Bone marrow (tissue), 2 donors: ENCODE measurements at places on chromosomes 11 and 22.

DNA sequence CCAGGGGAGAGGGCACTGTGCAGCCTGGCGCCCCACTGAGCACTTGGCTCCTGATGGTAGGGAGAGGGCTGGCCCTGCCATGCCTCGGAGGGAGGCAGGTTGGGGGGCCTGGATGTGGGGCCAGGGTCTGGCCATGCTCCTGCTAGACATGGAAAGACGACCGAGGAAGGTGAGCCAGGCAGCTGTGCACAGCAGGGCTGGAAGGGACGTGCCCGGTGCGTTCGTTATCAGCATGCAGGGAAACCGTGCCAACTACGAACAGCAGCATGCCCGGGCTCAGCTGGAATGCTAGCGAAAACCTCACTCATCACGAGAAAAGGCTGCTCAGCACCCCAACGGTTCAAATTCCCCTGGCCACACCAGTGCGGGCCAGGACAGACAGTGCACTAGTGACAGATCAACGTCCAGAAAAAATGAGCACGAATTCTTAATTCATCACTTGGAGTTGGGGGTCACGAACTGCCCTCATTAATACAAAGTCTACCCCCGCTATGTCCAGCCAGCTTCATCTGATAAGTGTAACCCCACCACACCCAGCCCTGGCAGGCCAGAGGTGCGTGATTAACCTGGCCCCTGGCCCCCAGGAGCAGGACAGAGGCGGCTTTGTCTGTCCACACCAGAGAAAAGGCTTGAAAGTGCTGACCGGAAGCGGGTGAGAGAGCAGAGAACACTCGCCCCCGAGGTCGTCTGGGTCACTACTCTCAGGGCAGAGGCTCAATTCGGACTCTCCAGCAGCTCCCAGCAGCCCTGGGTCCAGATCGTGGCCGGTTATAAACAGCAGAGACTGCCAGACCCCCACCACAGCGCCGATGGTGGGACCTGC lies 84.2 kb downstream of the CELSR1 start:
- no peak for DNase-seq

DNA sequence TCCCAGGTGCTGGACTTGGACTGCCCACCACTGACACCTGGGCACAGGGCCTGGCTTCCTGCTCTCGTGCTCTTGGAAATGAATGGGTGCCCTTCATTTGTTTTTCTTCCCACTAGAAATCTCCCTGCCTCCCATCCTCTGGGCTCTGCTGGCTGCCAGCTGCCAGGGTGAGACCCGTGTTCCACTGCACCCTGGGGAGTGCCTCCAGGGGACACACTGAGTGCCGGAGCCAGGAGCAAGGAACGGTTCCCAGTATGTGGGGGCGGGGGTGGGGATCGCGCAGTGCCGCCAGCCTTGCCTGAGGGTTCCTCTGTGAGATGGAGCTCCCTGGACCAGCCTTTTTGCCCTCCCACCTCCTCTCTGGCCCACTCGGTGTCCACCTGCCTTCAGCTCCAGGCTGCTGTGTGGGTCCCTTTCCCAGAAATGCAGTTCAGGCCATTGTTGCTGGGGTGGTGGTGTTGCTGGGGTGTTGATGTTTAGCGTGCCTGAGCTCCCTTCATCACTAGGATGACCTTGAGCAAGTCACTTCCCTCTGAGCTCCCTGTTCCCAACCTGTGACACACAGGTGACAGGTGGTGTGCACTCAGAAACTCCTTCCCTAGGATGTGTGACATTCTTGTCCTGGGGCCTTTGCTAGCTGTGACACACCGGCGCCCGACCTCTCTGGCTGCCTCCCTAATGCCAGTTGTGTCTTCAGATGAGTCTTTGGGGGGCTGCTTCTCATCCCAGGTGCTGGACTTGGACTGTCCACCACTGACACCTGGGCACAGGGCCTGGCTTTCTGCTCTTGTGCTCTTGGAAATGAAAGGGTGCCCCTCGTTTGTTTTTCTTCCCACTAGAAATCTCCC lies 72.1 kb downstream of the MED15 start:
- DNase-seq, result no peak

- no peak for DNase-seq
These were observed 1.4 kb upstream of the MUC2 start for GRCh38 chr11:1073261-1073724.

GRCh38 chr22:39012533-39013511 lies 1.2 kb upstream of the APOBEC3C start:
- no peak for DNase-seq

DNA sequence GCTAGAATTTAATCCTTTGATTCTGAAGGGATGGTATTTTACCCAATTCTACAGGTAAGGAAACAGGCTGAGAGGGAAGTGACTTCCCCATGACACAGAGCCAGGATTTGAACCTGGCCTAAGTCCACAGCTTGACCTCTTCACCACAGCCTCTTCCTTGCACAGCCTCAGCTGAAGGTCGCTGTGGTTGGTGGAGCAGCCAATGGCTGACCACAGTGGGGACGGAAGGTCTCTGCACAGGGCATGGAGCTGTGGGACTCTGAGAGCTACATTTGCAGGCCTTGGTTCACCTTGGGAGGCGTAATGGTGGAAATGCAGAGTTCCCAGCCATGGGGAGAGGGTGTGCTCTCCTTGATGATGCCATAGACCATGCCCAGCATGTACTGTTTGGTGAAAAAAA lies 295.0 kb downstream of the DDX10 start:
- no peak for DNase-seq

- no peak for DNase-seq
These were observed 772 bp downstream of the NAV2 start for GRCh38 chr11:19713196-19714021.

DNA sequence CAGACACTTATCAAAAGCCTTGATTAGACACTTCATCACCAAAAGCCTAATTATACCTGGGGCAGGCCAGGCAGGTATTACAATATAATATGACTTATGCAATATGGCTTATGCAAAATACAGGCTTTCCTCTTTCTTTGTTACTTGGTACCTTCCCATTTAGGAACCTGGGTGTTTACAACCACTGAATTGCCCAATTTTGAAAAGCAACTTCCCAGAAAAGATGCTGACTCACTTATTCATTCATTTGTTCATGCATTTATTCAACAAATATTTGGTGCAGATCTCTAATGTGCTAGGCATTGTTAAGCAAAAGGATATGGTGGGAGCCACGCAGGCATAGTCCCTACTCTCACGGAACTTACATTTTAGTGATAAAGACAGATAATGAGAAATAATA lies 13.6 kb upstream of the JAML start:
- DNase-seq, result no peak

GRCh38 chr22:41963453-41964111 lies 5.7 kb upstream of the SEPTIN3 start:
- no peak for DNase-seq

DNA sequence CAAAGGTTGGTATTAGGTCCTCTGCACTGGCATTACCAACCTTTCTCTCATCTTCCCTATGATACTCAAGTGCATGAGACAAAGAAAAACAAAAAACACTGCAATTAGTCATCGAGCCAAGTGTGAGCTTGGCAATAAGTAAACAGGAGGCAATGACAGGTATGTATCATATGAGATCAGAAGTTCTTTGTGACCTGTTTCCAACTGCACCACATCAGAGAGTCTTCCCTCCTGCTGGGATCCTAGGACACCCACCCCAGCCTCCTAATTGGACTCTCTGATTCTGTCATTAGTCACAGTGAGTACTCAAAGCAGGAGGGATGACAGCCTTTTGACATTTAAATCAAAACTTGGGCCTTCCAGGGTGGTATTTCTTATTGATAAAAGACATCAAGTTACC lies 7.8 kb upstream of the JAML start:
- no peak for DNase-seq

GRCh38 chr11:120611581-120611980 lies 100.0 kb downstream of the GRIK4 start:
- DNase-seq, result no peak

GRCh38 chr11:57979532-57980079 lies 44.1 kb upstream of the OR9Q1 start:
- no peak for DNase-seq

GRCh38 chr11:74465291-74465708 lies 2.0 kb downstream of the KCNE3 start:
- no peak for DNase-seq

GRCh38 chr11:95994329-95994728 lies 70.4 kb upstream of the MTMR2 start:
- no peak for DNase-seq

DNA sequence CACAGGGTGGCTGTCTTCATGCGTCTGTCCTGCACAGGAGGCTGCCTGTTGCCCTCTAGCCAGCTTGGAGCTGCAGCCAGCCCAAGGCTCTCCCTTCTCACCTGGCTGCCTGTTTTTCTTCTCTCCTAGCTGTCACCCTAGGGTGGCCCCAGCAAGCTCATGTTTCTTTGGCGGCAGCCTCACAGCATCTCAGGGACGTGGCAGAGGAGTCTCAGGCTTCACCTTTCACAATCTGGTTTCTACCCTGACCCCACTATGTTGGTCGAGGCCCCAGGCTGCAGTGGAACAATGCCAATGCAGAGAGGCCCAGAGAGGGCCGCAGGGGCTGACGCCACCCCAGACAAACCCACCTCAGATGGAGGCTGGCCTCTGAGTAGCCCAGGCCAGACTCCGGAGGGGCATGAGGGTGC lies 2.5 kb upstream of the CLDN5 start:
- no peak for DNase-seq

DNA sequence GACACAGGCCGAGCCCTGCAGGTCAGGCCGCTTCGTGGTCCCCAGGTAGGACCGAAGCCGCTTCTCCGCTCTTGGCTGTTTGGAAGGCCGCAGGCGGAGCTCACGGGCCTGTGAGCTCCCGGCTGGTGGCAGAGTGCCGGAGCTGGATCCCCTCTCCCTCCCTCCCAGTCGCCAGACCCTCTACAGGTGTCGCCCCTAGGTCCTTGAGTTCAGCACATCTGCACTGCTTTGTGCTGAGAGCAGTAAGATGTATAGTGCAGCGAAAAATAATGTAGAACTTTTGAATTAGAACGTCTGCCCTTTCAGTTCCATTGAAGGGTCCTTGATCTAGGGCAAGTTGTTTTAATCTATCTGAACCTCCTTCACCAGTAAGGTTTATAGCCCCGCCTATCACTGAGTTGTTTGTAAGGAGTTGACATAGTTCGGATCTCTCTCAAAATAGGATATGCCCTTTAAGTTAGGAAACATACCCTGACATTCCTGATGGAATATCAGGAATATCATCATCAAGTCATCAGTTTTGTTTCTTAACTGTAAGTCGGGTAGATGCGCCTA lies 419 bp downstream of the ANKRD49 start:
- no peak for DNase-seq

DNA sequence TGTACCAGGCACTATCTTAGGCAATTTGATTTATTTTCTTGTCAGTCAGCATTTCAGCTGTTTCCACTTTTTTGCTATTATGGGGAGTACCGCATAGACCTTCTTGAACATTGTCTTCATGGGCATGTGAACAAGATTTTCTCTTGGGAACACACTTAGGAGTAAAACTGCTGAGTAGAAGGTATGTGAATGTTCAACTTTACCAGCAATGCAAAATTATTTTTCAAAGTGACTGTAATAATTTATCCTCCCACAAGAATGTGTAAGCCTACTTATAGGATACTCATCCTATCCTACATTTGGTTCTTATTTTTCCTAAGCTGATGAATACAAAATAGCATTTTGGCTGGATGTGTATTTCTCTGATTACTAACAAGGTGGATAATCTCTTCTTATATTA lies 132.0 kb upstream of the NAV2 start:
- no peak for DNase-seq

- no peak for DNase-seq
These were observed 34.6 kb downstream of the CLDN25 start for GRCh38 chr11:113814181-113814580.

DNA sequence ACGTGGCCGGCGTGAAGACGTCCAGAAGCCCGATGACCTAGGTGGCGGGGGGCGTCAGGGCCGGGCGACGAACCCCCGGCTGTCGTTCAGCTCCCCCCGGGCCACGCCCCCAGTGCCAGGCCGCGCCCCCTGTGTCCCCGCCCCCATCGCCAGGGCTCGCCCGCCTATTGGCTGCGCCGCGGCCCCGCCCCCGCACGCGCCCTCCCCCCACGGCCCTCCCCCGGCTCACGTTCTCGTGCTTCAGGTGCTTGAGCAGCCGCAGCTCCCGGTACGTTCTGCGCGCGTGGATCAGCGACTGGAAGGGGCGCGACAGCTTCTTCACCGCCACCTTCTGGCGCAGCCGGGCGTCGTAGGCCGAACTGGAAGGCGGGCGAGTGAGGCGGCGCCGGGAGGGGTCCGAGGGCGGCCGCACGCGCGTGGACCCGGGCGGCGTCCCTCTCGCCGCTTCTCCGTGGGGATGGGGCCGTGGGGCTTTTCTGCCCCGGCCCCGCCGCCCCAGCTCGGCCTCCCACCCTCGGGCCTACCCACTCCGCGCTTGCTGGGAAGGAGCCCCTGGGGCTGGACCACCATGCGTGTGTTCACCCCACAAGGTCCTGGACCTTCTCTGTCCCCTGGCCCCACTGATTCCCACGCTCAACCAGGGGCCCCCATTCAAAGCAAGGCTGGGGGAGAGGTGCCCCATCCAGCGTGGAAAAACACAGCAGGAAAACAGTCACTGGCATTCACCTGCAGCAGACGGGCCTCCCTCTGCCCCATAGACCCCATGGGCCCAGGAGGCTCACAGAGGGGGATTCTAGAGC lies 2.4 kb downstream of the MAPK11 start:
- no peak for DNase-seq

- no peak for DNase-seq
These were observed 22.4 kb upstream of the APOBEC3A start for GRCh38 chr22:38935023-38935422.

GRCh38 chr22:27749597-27750225 lies 51.8 kb downstream of the MN1 start:
- DNase-seq, result no peak

DNA sequence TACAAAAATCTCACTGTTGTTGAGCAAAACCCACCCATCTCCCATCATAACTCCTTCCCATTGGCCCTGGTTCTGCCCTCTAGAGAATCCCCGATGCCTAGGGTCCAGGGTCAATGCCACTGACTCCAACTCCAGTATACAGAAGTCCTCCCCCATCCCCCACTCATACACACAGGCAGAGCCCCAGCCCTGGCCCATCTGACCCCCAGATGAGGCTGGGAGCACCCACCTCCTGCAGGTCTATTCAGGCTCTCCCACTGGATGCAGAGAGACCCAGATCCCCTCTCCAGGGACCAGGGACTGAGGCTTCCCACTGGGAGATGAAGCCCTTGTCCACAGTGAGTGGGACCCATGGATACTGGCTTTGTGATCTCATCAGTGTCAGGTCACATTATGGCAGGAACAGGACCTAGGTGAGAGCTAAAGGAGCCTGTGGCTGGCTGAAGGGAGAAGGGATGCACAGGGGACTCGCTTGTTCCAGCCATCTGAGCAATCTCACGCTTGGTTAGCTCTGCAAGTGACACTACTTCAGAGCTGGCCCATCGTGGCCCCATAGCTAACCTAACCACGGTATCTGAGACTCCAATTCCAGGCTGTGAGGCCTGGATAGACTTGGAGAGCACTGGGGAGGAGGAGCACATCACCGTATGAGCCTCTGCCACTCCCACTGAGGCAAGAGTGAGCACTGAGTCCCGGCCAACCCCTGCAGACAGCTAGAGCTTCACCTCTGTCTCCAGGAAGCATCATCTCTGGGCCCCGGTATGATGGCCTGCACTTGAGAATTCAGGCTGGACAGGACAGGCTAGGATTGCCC lies 35.7 kb downstream of the TRIM29 start:
- no peak for DNase-seq
